CD8-positive, alpha-beta memory T cell (primary cell): ENCODE measurements at places on chromosomes 6 and 20.

DNA sequence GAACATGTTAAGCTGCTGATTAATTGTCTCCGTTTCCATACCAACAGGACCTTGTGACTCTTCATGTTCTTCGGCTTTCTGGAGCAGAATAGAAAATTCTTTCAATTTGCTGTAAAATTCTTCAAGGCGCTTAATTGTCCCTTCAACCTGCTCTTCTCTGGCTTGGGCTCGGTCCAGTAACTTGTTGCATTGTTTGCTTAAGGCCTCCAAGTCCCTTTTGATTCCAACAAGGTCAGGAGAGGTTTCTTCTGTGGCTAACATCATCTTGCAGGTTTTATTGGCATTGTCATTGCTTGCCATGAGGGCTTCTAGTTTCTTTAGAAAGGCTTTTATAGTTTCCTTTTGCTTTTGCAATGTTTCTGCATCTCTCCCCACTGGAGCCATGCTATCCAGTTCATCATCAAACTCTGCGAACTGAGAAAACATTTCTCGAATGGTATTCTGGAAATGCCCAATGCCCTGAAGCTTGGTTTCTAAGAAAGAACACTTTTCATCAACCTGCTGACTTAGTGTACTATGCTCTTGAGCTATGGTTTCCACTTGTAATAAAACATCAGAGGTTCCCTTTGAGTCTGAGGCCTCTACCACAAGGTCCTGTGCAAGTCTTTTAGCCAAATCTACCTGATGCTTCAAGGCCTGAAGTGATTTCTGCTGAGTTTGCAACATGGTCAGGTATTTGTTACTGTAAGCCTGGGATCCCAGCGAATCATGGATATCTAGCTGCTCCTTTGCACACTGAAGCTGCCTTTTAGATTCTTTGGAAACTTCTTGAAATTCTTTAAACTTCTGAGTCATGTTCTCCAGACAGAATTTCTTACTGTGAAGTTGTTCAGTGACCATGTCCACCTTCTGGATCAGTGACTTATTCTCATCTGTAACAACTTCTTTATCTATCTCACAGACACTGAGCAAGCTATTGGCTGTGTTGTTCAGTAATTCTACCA lies 90.2 kb downstream of the DST start:
- DNase-seq = no peak

GRCh38 chr6:11460837-11461661 lies 76.5 kb upstream of the TMEM170B start:
- no peak for DNase-seq

DNA sequence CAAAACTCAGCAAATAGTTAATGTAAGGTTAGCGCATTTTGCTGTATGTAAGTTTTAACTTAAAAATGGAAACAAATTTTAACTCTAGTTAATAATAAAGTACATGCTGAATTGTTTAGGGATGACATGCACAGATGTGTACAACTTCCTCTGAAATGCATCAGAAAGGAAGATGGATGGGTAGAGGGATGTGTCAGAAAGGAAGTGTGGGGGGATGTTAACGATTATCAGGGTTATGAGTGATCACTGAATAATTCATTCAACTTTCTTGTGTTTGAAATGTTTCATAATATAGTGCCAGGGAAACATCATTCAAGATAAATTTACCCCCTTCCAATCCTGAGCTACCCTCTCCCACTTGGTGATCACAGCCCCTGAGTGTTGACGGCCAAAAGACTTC lies 87.6 kb downstream of the FOXA2 start:
- DNase-seq = no peak

GRCh38 chr6:25022140-25022553 lies 86.4 kb upstream of the RIPOR2 start:
- no peak for DNase-seq

GRCh38 chr20:20561172-20561571 lies 151.3 kb downstream of the RALGAPA2 start:
- no peak for DNase-seq

- DNase-seq = no peak
These were observed 14.9 kb downstream of the RCAN2 start for GRCh38 chr6:46476301-46476700.

- DNase-seq = no peak
These were observed 335.5 kb downstream of the GJA1 start for GRCh38 chr6:121770943-121771342.

DNA sequence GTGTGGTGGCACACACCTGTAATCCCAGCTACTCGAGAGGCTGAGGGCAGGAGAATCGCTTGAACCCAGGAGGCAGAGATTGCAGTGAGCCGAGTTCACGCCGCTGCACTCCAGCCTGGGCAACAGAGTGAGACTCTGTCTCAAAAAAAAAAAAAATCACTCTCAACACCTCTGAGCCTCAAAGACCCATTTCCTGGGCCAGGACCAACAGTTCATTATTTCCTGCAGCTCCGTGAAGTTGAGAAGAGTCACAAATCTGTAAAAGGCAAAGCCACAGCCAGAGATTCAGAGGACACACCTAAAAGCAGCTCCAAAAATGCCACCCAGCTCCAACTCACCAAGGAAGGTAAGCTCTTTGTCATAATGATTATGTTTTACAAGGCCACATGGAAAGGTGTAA lies 15.2 kb upstream of the NOP56 start:
- no peak for DNase-seq

- DNase-seq = no peak
These were observed 211.2 kb downstream of the C6orf118 start for GRCh38 chr6:165098165-165098564.

DNA sequence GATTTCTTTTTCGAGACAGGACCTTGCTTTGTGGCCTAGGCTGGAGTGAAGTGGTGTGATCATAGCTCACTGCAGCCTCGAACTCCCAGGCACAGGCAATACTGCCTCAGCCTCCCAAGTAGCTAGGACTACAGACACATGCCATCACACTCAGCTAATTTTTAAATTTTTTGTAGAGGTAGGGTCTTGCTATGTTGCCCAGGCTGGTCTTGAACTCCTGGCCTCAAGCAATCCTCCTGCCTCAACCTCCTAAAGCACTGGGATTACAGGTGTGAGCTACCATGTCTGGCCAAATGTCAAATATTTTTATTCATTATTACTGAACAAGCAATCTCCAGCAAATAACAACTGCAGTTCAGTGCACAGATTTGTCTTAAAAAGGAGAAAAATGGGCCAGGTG lies 131.7 kb upstream of the IFNGR1 start:
- no peak for DNase-seq

- DNase-seq = no peak
These were observed 165.4 kb upstream of the CITED2 start for GRCh38 chr6:139539852-139540251.

DNA sequence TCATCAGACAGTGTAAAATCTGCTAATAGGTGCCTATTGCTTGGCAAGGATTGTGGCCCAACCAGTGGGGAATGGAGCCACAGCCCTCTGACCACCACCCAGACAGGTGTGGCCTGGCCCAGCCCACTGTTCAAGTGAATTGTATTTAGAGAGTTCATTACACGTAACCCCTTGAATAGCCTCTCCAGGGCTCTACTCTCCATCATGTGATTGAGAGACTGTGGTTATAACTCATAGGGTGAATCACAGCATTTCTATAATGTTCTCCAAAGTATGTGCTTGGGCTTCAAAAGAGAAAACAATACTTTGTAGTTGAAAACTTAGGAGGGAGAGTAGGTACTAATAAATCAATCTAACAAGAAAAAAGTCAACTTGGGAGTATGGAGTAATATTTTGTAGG lies 38.4 kb downstream of the ALDH8A1 start:
- DNase-seq = no peak

DNA sequence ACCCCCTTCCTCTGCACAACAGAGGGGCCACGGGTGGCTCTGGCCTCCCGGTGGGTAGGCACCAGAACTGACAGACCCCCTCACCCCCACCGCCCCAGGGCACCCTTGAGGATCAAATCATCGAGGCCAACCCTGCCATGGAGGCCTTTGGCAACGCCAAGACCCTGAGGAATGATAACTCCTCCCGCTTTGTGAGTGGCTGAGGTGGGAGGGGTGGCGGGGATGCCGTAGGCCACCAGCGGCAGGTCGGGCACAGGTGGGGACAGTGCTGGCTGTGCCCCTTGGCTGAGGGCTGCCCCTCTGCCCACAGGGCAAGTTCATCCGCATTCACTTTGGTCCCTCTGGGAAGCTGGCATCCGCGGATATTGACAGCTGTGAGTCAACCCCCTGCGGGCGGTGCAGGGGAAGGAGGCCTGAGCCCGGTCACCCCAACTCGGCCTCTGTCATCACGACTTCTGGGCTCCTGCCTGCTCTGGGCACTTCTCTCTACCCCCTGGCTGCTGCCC lies 29.1 kb downstream of the MYH7B start:
- DNase-seq = no peak

GRCh38 chr20:10093087-10093591 lies 58.4 kb downstream of the ANKEF1 start:
- no peak for DNase-seq

GRCh38 chr6:75170691-75171560 lies 34.9 kb downstream of the COL12A1 start:
- DNase-seq = no peak

DNA sequence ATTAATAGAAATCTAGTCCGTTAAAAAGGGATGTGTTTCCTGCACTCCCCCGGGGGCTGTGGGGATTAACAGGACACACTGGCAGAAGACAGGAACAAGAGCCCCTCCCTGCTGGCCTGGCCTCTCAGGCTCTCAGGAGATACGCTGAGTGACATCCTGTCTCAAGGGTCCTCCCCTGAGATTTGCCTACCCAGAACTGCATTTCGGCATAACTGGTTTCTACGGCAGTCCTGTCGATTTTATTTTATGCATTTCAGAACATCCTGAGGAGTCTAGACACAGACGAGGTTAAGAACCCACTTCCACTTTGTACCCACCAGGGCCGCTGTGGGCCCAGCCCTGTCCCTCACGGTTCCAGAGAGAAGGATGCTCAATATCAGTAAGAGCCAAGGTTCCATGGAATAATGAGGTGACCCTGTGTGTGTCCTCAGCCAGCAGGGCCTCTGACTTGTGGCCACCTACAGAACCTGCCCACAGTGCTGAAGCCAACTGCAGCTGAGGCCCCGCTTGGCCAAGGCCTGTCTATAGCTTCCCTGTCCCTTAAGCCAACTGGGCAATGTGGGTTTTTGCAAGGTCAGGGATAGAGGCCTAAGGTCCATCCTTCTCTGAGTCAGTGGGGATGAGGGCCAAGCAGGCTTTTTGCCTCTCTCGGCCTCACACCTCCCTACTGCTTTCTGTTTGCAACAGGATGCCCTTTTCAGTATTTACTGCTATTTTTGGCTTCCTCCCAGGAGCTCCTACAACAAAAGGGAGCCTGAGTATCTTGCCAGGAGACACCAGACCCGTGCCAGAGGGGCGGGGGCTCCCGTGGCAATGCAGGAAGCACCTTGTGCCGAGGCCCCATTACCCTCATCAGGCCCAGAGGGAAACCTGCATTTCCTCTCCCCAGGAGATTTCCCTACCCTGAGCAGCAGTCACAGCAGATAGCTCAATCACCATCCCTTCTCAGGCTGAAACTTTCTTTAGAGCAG lies 14.7 kb downstream of the UQCC2 start:
- peak; percentile 52 for DNase-seq

- DNase-seq = no peak
These were observed 8.3 kb downstream of the COX7A2 start for GRCh38 chr6:75235271-75235670.

GRCh38 chr6:43981363-43981990 lies 145.8 kb downstream of the MRPL14 start:
- no peak for DNase-seq

DNA sequence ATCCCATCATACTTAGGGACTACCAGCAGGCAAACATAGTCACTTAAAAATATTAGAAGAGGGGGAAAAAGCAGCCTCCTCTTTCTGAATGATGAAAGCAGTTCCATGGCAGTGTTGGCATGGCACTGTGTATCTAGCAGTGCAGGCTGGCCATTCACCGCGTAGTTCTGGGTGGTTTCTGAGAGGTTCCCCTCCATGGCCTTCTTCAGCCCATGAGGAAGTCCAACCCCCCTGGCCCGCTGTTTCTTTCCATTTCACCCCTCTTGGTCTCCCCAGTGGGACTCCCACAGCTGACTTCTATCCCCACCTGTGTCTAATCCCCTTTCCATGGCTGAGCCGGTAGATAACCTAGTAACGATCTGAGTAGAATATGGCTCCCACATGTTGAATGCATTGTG lies 17.0 kb downstream of the PPARD start:
- no peak for DNase-seq

- DNase-seq = no peak
These were observed 595 bp downstream of the FKBPL start for GRCh38 chr6:32129297-32130088.

GRCh38 chr6:449057-449430 lies 57.5 kb downstream of the IRF4 start:
- no peak for DNase-seq

DNA sequence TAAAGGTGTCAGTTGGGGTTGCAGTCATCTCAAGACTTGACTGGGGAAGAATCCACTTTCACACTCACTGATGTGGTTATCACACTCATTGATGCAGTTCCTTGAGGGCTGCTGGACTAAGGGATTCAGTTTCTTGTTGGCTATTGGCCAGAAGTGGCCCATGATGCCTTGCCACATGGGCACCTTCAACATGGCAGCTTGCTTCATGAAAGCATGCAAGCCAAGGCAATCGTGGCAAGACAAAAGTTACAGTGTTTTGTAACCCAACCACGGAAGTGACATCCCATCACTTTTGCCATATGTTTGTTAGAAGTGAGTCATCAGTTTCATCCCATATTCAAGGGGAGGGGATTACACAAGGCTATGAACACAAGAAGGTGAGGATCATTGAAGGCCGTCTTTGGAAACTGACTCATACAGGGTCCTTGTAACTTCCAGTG lies 3.8 kb upstream of the RANBP9 start:
- DNase-seq = no peak

DNA sequence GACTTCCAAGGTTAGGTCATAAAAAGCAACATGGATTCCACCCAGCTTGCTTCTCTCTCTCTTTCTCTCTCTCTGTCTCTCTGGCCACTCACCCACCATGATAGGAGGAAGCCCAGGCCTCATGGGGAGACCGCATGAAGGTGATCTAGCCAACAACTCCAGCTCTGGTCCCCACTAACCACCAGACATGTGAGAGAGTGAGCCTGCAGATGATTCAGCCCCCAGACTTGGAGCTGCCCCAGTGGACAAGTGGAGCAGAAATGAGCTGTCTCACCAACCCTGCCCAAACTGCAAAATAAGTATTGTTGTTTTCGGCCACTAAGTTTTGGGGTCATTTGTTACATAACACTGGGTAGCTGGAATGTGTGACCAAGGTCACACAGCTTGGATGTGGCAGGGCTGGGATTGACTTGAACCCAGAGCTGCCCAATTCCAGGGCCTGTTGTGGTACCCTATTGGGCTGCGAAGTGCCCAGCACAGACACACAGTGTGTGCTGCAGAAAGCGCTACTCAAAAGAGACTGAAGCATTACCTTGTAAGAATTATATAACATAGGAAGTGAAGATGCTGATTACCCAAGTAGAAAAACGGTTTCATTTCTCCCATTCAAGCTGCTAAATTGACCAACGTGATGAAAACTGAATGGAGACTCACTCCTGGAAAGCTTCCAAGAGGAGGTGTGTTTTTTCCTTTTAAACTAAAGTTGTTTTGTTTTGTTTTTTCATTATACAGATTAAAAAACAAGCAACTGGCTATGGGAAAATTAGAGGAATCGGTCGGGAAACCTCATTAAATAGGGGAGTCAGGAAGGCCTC lies 9.1 kb upstream of the TLDC2 start:
- no peak for DNase-seq

GRCh38 chr6:3748208-3749066 lies 3.1 kb downstream of the PXDC1 start:
- DNase-seq = no peak
